ENCODE measurements at places on chromosomes 7 and 10. TPM values are rescaled to one million over a fixed set of nuclear protein-coding genes. Genes with fewer than 3 reads are reported as not detected.

NYAP1 gene
- 0.19 TPM for total RNA-seq

BTBD16 gene
- total RNA-seq = under 0.01 TPM

ZP3 gene
- 1.2 TPM for total RNA-seq

BAZ1B gene
- total RNA-seq = 71.1 TPM

TMEM139 gene
- not detected for total RNA-seq

LRMDA gene
- 0.38 TPM for total RNA-seq

KLF6 gene
- total RNA-seq = 38.6 TPM

NPSR1 gene
- not detected for total RNA-seq

BEND7 gene
- total RNA-seq = 0.58 TPM

CALML5 gene
- not detected for total RNA-seq

NPC1L1 gene
- under 0.01 TPM for total RNA-seq

PNLIPRP2 gene
- total RNA-seq = not detected

FXYD4 gene
- total RNA-seq = not detected

LLCFC1 gene
- total RNA-seq = not detected

AGBL3 gene
- 0.96 TPM for total RNA-seq

SLC39A12 gene
- total RNA-seq = not detected

RET gene
- 0.58 TPM for total RNA-seq

Measured in regular cardiac myocyte (primary cell).